ENCODE measurements at places on chromosomes 1 and 21. TPM values are rescaled to one million over a fixed set of nuclear protein-coding genes. Genes with fewer than 3 reads are reported as not detected.

GRCh38 chr1:158801396-158801795 lies 20.4 kb upstream of the OR6N2 start:
- DNase-seq, result no peak

- no peak for DNase-seq
Observed at GRCh38 chr1:16721871-16722641, 18.3 kb upstream of the RNU1-4 start.

PADI3 gene
- not detected for total RNA-seq

- no peak for DNase-seq
Observed at GRCh38 chr21:30689822-30690221, 28.8 kb downstream of the KRTAP21-3 start.

- peak; percentile 67 for DNase-seq
Observed at GRCh38 chr1:174021591-174022079, 522 bp downstream of the RC3H1 start.

DNA sequence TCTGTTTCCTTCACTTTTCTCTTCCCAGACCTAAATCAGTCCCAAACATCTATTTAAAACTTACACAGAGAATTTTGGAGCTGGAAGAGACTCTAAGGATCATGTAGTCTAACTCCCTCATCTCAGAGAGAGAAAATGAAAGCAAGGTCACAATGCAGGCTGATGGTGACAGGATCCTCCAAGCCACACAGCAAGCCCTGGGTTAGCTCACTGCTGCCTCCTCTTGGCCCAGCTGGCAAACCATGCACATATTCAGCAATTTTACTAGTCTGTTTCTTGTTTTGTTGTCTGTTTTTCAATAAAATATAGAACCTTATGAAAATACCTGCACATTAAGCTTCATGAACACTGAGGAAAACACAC lies 27.7 kb upstream of the LY9 start:
- DNase-seq, result peak; percentile 51

DNA sequence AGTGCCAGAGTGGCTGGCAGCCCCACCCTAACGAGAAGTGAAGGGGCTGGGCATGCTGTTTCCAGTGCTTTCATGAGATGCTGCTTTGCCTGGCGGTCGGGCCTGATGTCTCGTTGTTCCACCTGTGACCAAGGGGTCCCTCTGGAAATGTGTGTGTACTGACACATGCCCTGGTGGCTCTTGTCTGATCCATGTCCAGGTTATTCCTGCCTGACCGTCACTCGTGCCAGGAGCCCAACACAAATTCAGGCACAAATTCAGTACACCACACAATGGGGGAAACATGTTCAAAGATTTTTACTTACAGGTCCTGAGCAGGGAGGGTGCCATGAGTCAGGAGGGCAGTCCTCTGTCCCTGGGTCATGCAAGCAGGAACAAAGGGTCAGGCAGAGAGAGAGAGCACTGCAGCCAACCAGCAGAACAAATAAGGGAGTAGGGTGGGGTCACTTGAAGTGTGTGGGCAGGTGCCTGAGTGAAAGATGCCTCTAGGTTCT lies 76.3 kb downstream of the ADARB1 start:
- no peak for DNase-seq

NECTIN4 gene
- total RNA-seq, result not detected

MLLT11 gene
- total RNA-seq, result 1.8 TPM

CCDC27 gene
- not detected for total RNA-seq

GRCh38 chr1:15559189-15559810 lies 25.6 kb downstream of the AGMAT start:
- DNase-seq, result no peak

DNA sequence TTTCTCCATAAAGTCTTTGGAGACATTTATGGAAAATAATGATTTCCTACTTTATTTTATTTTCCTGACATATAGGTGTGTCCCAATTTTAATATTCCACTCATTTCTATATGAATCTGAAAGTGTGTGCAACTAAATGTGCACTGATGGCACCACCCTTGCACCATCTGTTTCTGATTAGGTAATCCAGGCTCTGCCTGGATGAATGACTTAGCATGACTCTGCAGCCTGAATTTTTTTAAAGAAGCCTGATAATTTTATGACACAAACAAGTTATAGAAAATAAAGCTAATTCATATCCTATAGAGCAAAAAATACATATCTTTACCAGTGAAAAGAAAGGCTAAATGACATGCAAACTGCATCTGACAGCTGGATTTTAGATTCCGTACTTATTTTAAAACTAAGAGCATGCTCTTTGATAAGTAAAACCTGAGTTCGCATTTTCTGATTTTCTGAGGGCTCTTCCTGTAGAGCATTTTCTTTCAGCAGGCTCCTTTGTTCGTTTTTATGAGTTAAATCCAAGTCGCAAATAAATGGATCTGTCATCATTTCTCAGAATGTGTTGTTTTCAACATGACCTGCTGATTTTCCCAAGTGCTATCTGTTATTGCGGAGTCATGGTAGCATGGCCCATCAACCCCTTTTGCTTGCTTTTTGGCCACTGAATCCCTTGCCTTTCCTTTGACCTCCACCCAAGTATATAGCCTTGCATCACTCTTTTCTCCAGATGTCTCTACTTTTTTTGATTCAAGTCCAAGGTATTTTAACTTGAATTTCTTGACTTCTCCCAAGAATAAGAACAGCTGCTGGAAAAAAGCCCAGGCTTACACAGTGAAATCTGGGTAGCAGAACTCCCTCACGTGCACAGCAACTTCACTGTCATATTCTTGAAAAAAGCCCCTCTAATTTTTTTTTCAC lies 52.8 kb upstream of the LYPLAL1 start:
- DNase-seq, result peak; percentile 17

DNA sequence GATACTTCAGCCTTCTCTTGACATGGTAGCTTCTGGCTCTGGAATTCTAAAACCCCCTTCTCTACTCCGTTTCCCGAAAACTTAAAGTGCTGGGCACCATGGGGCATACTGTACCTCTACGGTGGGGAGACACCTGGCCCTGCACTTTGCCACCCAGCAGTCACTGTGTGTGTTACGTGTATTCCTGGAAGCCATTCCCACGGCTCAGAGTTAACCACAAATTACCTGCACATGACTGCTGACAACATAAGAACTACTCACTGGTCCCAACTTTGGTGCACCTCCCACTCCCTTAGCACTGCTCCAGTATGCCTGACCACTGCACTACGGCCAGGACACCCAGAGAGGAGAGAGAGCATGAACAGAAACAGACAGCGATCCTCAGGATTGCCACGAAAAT lies 29.4 kb upstream of the TMPRSS2 start:
- DNase-seq, result no peak

DNA sequence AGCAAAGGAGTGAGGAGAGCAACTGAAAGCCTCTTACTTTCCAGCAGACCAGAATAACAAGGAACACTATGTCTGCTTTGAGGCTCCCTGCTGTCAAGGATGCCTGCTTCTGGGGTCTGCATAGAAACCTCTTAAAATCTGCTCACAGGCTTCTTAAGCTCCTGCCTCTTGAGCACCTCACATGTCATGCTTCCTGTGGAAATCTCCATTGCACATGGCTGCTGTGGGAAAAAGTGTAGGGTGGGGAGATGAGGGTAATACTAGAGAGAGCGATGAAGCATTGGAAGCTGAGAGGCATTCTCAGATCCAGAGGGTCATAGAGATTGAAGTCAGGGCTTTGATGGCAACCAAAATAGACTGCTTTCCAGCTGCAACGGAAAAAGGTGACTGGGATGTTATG lies 6.2 kb upstream of the HLX start:
- no peak for DNase-seq

CLK2 gene
- total RNA-seq, result 18.9 TPM

DNA sequence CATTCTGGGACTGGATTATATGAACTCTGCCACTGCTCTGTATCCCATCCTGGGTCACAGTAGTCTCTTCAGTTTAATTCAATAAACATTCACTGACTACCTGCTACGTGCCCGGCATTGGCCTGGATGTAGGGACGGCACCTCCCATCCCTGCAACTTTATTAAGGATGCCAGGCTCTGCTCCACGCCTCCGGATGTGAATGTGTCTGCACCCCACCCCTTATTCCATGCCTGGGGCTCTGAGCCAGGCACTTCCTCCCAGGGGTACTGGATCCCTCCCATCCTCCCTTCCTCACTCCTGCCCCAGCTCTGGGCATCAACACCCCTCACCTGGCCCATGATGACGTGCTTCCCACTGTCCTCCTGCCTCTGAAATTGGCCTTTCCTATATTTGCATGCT lies 53.7 kb downstream of the KCNN3 start:
- DNase-seq, result no peak

DNA sequence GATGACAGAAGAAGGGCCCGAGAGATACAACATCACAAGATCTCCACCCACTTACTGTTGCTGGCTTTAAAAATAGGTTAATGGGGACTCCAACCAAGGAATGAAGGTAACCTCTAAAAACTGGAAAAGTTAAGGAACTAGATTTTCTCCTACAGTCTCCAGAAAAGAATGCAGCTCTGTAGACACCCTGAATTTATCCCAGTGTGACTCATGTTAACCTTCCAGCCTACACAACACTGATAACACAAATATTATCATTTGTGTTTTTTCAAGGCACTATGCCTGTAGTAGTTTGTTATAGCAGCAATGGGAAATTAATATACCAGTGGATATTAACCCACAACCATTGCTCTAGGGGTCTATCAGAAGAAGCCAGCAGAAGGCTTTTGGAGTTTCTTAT lies 730.7 kb upstream of the ZP4 start:
- DNase-seq, result no peak

DNA sequence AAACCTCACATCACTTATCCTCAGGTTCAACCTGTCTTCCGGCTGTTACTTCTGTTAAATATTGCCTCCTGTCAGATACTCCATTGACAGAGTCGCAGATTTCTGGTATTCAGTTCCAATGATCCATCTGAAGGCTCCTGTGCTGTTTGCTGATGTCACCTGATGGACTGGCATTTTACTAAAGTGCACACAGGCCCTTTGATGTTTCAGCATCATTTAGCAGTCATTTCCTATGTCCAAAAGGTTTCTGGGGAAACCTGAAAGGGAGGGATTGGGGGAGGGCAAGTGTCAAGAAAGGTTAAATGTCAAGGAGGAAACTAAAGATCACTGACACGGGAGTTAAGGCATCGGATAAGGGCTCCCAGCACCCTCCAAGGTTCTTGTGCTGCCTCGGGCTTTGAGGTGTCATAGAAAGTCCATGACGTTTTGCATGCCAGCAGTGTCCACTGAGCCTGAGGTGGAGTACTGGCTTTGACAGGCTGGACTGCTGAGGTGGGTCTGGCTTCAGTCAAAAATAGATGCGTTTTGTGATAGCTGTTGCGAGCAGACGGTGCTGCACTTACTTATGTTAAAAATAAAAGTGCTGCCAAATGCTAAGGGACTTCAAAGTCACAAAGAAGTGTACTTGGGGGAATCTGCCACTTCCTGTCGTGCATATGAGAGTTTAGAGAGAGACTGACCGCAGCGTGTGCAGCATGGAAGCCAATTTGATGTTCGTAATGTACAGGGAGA lies 30.8 kb downstream of the XCL2 start:
- DNase-seq, result no peak

SELENOF gene
- 71.7 TPM for total RNA-seq

- DNase-seq, result no peak
Observed at GRCh38 chr21:27476696-27477095, 509.8 kb upstream of the ADAMTS5 start.

DNA sequence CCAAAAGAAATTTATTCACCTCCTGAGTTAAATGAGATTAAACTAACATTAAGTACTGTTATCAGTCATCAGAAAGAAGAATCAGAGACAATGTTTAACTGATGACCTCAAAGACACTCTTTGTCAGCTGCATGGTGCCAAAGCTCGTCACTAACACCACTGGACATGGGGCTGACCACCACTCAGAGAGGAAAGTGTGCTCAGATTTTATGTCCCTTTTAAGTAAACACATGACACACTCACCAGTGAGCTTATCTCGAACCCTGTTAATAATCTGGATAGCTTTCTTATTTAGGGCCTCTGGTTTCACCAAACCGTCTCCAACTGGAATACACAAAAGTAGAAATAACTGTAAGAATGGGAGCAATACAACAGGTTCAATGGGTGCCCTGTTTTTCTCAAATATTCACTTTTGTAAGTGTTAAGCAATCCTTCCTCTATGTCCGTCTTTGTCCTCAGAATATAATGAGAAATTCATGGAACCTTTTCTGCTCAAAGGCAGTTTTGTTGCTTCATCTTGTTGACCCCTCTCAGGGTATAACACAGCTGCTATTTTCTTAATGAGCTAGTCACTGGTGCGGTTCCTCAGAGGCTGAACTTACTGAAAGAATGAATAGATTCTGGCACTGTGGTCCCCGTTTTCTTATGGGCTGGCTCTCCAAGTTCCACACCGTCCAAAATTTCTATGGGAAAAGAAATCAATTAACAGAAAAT lies 9.5 kb upstream of the EXOSC10 start:
- DNase-seq, result no peak

KCNAB2 gene
- 18.5 TPM for total RNA-seq

ERVH48-1 gene
- not detected for total RNA-seq
